BE2C (cell line): ENCODE measurements at places on chromosomes 1 and 21.
A peak's percentile ranks its signal among the peaks of the same experiment; 100 is the strongest.

- no peak for DNase-seq
Observed at GRCh38 chr1:108609483-108610049, 49.7 kb downstream of the EEIG2 start.

- peak; percentile 28 for DNase-seq
Observed at GRCh38 chr1:154329551-154330131, 4.3 kb downstream of the ATP8B2 start.

DNA sequence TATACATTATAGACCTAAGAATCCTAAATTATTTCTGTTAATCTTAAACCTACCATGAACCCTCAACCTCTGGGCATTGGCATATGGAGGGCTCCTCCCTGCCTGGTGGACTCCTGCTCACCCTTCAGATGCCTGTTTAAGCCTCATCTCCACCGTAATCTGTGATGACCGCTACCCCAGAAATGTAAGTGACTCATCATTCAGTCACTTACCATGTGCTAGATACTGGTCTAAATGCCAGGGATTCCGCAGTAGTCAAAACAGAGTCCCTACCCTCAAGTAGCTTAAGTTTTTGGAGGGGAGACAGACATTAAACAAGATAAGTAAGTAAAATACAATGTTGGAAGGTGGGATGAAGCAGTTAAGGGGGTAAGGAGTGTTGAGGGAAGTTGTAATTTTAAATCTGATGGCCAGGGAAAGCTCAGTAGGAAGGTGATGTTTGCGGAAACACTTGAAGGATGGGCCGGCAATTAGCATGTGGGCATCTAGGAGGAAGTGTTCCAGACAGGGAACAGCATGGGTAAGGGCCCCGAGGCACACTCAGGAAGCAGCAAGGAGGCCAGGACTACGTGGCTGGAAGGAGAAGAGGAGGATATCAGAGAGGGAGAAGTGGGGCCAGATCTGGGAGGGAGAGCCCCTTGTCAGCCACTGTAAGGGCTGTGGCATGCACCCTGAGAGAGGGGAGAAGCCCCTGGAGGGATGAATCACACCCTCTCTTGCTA, 141.7 kb upstream of the HOOK1 start:
- no peak for DNase-seq

DNA sequence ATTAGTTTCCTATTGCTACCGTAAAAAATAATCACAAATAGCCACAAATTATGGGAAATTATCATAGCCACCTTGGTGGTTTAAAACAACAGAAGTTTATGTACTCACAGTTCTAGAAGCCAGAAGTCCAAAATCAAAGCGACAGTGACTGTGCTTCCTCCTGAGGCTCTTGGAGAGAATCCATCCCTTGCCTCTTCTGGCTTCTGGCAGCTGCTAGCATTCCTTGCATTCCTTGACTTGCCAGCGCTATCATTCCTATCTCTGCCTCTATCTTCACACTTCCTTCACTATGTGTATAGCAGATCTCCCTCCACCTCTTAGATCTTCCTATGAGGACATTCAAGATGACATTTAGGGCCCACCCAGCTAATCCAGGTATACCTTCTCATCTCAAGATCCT, 180.1 kb upstream of the USP25 start:
- no peak for DNase-seq

- no peak for DNase-seq
Observed at GRCh38 chr1:77744576-77744975, 15.1 kb downstream of the USP33 start.

DNA sequence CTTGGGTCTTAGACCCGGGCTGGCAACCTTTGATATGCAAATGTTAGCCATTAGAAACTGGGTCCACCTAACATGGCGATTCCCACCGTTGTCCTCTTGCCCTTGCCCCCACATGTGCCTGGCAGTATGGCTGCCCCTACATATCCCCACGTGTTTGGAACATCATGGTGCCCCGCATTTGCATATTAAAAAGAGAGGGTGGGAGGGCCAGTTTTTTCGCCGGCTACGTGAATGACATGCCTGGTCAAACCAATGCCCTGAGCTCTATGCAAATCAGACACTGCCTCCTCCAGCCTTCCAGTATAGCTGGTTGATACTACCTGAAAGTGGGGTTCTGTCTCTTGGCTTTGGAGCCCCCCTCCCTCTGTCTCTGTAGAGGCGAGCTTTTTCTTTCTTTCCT, 133.0 kb downstream of the CDC42BPA start:
- DNase-seq = no peak

GRCh38 chr1:211581526-211581925, 2.6 kb upstream of the SLC30A1 start:
- no peak for DNase-seq

GRCh38 chr1:22197644-22198043, 54.7 kb upstream of the WNT4 start:
- DNase-seq = no peak
